GM03348 (cell line): ENCODE measurements at places on chromosomes 7 and 10.

DNA sequence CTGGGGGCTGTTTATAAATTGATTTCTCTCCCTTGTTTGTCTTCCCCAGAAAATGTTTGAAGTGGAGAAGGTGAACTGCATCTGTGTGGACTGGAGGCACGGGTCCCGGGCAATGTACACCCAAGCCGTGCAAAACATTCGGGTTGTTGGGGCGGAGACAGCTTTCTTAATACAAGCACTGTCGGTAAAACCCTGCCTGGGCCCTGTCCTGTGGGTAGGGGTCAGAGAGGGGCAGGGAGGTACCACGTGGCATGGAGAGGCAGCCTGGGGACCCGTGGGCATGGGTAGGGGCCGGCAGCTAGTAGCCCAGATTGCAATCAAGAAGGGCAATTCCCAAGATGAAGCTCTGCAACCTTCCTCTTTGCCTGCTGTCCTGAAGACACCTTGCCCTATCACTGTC is 6.1 kb downstream of the PNLIPRP2 start:
- DNase-seq = no peak

- DNase-seq = no peak
Measured at GRCh38 chr10:70379581-70380176, 2.7 kb downstream of the LRRC20 start.

GRCh38 chr7:130960208-130960988 is 226.4 kb upstream of the KLF14 start:
- peak; percentile 80 for DNase-seq

- DNase-seq = no peak
Measured at GRCh38 chr10:10526846-10527245, 490.8 kb upstream of the CELF2 start.

GRCh38 chr7:111362506-111363054 is 199.7 kb downstream of the IMMP2L start:
- DNase-seq = peak; percentile 48

DNA sequence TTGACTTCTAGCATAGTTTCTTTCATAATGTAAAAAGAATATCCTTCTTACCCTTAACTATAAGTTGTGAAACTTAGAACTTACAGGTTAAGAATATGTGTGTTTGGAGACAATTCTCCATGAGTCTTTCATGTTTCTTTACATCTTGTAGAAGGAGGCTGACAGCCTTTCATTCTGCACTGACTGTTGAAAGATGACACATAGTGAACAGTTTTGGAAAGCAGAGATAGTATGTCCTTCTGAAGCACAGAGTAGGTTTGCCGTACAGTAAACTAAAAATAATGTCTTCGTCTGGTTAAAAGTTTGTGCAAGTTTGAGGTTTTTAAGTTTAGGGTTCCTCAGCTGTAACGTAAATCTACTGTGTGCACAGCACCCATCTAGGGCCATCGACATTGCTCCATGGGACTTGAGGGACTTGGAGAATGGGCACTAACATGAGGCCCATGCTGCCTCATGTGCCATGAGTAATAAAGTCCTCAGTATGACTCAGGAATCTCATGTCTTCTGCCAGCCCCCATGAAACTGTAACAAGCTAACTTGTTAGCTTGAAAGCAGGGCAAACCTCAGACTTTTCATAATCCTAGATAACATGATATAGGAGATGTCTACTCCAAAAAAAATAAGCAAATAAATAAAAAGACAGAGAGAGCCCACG is 24.5 kb upstream of the ELAPOR2 start:
- no peak for DNase-seq

DNA sequence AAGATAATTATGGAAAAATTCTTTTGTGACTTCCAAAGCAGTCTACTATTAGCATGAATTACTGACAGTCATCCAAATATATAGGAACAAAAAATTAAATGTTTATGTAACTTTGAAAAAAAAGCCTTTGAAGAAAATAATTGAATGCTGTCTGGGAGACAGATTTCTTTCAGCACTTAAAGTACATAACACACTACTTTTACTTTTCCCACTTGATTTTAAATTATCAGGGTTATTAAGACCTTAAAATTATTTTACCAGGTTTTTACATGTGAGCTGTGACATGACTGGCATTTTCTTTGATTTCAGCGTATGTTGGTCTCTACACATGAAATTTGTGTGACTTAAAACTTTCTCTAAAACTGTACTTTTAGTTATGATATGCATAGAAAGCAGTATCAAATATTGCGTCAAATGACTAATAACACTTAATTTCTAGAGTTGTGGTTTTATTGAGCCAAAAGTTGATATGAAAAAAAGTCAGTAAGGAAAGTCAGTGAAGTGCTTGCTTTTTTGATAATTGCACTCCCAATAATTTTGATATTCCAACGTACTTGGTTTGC is 3.1 kb downstream of the PTEN start:
- no peak for DNase-seq
